ENCODE measurements at places on chromosomes 16 and 17. TPM values are rescaled to one million over a fixed set of nuclear protein-coding genes. Genes with fewer than 3 reads are reported as not detected.

Gene C1QL1
- total RNA-seq: 0.23 TPM

Gene HERPUD1
- 57.8 TPM for total RNA-seq

Gene MYH13
- total RNA-seq: not detected

Gene PHAF1
- 42.4 TPM for total RNA-seq

Gene DNAH17
- not detected for total RNA-seq

Gene ELMO3
- 3.8 TPM for total RNA-seq

Gene LDAF1
- 2.4 TPM for total RNA-seq

DNA sequence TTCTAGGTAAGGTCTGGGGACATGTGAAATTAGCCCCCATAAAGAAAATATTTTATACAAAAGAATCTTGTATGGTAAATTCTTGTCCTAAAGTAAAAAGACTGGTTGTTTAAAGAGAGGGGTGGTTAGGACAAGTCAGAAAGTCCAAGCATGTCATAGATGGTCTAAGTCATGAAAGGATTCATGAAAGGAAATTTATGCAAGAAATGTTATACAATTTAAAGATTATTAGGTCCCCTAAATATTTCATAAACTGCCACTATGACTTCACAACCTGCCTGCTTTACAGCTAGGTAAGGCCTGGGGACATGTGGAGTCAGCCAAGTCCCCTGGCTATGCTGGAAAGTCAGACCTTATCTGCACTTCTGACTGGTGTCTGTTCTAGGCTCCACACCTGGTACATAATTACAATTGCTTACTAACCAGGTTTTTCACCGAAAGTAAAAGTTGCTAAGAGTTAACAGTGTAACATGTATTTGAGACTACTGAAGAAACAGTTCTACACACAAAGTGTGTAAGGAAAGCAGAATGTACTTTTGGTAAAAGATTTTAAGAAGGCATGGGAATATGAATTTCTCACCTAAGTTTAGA is 17.0 kb downstream of the N4BP1 start:
- H3K27ac ChIP-seq: no peak overlapping the region
- H3K4me1 ChIP-seq: peaks cover 11% of the 10 kb centered on the region
- H3K36me3 ChIP-seq: no peaks in the 10 kb centered on the region
- H3K27me3 ChIP-seq: no peaks in the 10 kb centered on the region

- H3K27ac ChIP-seq: peak overlapping the region; percentile 91
- peak; percentile 62 for DNase-seq
- peaks cover 17% of the 10 kb centered on the region for H3K4me1 ChIP-seq
These were observed 15.4 kb downstream of the SLC25A10 start for GRCh38 chr17:81727324-81728031.

- no peaks in the 10 kb centered on the region for H3K36me3 ChIP-seq
- H3K4me1 ChIP-seq: peaks cover 23% of the 10 kb centered on the region
- H3K27ac ChIP-seq: peak overlapping the region; percentile 69
- H3K27me3 ChIP-seq: no peaks in the 10 kb centered on the region
- peak overlapping the region; percentile 73 for H3K4me3 ChIP-seq
- DNase-seq: no peak
These were observed 789 bp upstream of the CCDC57 start for GRCh38 chr17:82213251-82214011.

DNA sequence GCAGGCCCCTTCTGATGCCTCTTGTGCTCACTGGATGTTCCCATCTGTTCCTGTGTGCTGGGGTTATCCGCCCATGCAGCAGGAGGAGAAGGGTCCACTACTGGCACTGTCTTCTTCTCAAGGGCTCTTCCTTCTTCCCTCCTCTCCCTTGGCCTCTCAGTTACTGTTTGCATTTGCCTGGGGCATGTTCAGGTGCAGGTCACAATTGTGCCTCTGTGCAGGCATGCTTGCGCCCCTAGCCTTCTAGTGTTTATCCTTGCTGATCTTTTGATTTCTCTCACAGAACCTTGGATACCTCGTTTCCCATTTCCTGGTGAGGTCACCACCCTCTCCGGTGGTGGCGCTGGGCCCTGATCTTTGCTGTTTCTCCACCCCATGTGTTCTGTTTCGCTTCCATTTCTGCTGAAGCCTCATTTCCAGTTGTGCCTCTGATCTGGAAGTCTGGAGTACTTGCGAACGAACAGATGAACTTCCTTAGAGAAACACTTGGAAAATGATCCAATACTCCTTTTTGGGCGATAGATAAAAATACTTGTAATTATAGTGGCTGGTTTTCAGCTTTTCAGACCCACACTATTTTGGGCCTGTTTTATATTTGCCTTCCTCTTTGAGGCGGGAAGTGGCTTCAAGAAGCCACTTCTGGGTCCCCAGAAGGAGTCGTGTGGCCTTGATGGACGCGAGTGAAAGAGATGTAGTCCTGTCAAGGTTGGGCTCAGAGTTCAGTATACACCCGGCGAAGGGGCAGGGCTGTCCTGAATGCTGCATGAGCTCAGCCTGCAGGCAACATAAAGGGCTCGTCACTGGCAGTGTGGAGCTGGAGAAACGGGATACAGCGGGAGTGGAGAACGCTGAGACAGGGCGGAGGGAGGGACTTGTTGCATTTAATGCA is 312.9 kb downstream of the SNX29 start:
- no peak for DNase-seq
- no peaks in the 10 kb centered on the region for H3K27me3 ChIP-seq
- no peak overlapping the region for H3K27ac ChIP-seq
- no peaks in the 10 kb centered on the region for H3K36me3 ChIP-seq
- no peaks in the 10 kb centered on the region for H3K4me1 ChIP-seq
- H3K4me3 ChIP-seq: no peak overlapping the region

GRCh38 chr16:67893743-67894399 is 817 bp downstream of the PSKH1 start:
- H3K27me3 ChIP-seq: no peaks in the 10 kb centered on the region
- peak overlapping the region; percentile 86 for H3K4me3 ChIP-seq
- H3K4me1 ChIP-seq: peaks cover 7% of the 10 kb centered on the region
- peak overlapping the region; percentile 91 for H3K27ac ChIP-seq
- DNase-seq: no peak
- no peaks in the 10 kb centered on the region for H3K36me3 ChIP-seq

DNA sequence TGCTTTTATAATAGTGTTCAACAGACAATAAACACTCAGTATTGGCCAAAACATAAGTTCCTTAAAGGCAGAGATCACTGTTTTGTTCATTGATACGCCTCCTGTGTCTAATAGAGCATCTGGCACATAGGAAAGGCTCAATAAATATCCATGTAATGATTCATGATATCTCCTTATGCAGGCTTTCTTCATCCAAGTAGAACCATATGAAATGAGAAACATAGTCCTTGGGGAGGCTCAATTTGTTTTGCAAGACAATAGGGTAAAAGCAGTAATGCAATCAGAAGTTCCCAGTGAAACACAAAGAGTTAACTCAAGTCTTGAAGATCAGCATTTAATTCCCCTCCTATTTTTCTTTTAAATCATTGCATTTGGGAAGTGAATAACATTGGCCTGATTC is 16.4 kb downstream of the CDH8 start:
- no peak for DNase-seq
- no peak overlapping the region for H3K4me3 ChIP-seq

- no peaks in the 10 kb centered on the region for H3K27me3 ChIP-seq
- no peaks in the 10 kb centered on the region for H3K4me1 ChIP-seq
- H3K27ac ChIP-seq: no peak overlapping the region
These were observed 38.9 kb upstream of the SNN start for GRCh38 chr16:11629071-11630030.

DNA sequence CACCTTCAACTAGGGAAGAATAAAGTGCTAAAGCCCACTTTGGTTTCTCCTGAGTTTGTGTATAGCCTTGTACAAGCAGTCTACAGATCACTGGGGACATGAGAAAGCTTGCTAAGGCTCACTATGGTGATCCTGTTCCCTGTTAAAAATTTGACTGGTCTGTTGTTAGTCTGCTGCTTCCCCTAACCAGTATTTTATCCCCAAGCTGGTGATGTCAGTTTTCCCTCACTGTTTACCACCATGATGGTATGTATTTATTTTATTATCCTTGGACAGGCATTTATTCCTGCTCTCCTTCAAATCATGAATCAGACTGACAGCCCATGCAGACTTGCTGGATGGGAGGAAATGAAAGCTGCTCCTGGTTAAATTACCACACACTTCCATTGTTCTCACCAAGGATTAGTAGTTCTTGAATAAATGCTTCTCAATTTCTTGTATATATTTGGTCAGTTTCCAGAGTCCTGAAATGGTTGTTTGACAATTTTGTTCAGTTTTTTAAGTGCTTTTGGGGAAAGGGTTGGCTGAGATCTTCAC is 99.6 kb downstream of the CA4 start:
- peaks cover 14% of the 10 kb centered on the region for H3K36me3 ChIP-seq
- no peaks in the 10 kb centered on the region for H3K4me1 ChIP-seq
- DNase-seq: no peak
- H3K27me3 ChIP-seq: no peaks in the 10 kb centered on the region
- H3K27ac ChIP-seq: no peak overlapping the region
- H3K4me3 ChIP-seq: no peak overlapping the region

- DNase-seq: no peak
- no peaks in the 10 kb centered on the region for H3K36me3 ChIP-seq
- H3K4me3 ChIP-seq: no peak overlapping the region
- H3K27ac ChIP-seq: peak overlapping the region; percentile 89
These were observed 51.2 kb downstream of the LITAF start for GRCh38 chr16:11535494-11535893.

Data from liver (tissue), 10 donors.